ENCODE measurements at places on chromosomes 4 and X.

DNA sequence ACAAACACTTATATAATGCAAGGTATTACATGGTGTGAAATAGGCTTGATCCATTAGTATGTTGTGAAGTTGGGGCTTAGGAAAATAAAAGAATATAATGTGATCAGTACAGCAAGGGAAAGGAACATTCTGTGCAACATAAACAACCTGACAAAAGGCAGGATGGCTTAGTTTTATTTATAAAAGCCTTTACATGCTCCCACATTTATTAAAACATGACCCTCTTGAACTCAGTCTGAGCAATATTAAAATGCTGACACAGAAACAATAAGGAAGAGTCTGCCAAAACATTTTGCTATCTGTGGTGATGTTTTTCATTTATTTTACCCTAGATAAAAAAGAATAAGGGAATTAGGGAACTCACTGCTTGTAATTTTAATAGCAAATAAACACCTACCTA lies 519.7 kb downstream of the PCDH7 start:
- no peak for DNase-seq

DNA sequence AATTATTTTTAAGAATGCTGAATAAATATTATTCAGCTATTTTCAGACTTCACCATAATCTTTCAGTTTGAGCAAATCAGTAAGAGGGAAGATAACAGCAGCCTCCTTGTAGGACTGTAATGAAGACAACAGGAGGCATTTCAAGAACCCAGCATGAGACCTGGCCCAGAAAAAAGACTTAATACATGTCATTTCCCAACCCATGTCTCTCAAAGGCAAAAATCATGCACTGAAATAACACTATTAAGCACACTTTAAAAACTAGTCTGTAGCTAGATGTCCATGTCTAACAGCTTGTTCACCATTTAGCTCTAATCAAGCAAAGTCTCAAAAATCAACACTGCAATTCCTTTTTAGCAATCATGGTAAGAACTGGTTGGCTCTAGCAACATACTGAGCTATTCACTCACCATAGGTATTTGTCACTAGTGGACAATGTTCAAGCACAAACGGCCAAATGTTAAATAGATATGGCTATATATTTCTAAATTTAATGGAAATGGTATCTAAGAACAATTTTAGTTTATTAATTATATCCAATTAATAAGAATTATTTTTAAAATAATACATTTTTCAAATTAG lies 109.9 kb downstream of the WDFY3 start:
- no peak for DNase-seq

DNA sequence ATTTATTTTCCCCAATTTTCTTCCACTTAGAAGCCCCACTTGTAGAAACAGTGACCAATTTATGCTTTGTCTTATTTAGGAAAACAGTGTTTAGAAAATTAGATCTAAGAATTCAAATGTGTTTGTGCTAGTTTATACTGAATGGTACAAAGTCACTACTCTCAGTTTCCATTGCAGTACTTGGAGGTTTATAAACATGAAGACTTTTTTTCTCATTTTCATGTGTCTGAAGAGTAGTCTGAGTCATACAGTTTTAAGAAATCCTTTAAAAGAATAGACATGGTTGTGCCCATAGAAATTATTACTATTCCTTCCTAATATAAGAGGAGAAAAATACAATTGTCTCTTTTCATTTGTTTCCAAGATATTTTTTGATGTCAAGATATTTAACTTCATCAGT lies 458.7 kb downstream of the NAF1 start:
- no peak for DNase-seq

GRCh38 chr4:31366041-31366440 lies 645.9 kb downstream of the PCDH7 start:
- no peak for DNase-seq

- no peak for DNase-seq
Measured at GRCh38 chr4:82773057-82773456, 25.5 kb downstream of the SCD5 start.

GRCh38 chr4:7787681-7788141 lies 151.9 kb downstream of the AFAP1 start:
- DNase-seq = no peak

GRCh38 chrX:151384807-151385206 lies 12.2 kb upstream of the VMA21 start:
- no peak for DNase-seq

DNA sequence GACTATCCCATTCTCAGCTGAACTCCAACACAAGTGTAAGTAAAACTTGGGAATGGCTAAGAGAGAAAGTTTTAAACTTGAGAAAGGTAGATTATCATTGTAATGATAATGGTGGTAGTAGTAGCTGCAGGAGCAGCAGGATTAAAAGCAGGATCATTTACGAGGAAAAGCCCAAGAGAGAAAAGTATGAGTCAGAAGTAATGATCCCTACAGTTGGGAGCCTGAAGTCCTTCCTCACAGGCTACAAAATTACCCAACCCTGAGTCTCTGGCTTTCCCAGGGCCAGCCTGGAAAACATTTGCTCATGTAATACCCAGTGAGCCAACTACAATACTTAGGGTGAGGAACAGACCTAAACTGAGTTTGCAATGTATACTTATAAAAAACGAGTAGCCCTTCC lies 4.4 kb upstream of the PRDM8 start:
- DNase-seq = no peak

DNA sequence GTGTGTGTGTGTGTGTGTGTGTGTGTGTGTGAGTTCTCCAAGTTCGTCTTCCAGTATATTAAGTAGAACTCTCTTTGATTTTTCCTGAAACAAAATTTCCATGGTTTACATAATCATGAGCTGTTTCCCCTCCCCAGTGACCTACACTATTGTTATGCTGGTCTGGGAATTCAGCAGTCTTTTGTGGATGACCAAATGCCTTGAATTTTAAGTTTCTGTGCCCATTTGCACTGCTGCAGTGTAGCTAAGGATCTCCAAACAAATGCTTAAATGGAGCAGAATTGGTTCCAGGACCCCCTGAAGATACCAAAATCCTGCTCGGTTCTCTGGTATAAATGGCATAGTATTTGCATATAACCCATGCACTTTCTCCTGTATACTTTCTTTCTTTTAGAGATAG lies 77.2 kb upstream of the SLC34A2 start:
- DNase-seq = no peak

GRCh38 chrX:98068024-98068580 lies 1184.4 kb downstream of the RPA4 start:
- DNase-seq = no peak

GRCh38 chr4:28149762-28150161 lies 1289.1 kb downstream of the STIM2 start:
- DNase-seq = no peak

DNA sequence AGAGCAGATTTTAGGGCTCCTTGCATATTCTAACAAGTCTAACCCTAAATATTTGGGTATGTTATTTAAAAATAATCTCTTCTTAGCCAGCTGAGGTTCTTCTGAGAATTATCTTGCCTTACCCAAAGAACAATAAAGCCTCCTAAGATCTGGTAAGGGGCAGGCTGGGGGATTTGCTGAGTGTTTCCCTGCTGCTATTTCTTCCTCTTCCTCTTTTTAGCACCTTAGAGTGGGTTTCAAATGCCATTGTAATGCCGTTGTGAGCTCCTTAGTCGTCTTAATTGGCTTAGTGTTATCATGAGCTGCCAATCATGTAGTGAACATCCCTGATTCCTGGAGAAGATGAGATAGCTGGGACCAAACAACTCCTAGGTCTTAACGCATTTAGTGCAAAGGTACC lies 15.4 kb downstream of the STOX2 start:
- DNase-seq = no peak

- DNase-seq = no peak
Measured at GRCh38 chrX:48976086-48976485, 4.4 kb upstream of the KCND1 start.

DNA sequence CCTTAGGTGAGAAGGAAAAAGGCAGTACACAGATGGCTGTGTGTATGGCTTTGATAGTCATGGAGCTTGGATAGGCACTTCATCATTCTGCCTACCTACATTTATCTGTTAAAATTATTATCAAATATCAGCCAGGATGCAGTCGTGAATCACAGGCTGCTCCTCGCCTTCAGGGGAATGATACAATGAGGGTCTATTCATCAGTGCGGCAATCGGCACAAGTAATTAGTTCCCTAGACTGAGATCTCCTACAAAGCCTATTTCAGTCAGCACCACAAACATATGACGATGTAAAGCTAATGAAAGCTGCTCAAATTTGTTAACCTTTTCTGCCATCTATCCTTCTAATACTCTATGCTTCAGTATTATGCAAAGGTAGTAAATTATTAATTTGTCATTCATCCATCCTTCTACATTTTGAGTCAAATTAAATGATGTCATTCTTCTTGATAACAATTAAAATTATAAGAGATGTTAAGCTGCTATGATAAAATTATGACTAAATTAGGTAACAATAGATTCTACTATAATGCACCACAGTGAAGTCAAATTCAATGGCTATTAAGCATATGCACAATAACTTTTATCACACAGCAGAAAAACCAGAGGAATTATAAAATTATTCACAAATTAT lies 19.0 kb downstream of the MAB21L2 start:
- DNase-seq = no peak

GRCh38 chr4:132955146-132955545 lies 193.9 kb upstream of the PCDH10 start:
- DNase-seq = no peak

- no peak for DNase-seq
Measured at GRCh38 chr4:98937986-98938720, 9.2 kb upstream of the EIF4E start.

DNA sequence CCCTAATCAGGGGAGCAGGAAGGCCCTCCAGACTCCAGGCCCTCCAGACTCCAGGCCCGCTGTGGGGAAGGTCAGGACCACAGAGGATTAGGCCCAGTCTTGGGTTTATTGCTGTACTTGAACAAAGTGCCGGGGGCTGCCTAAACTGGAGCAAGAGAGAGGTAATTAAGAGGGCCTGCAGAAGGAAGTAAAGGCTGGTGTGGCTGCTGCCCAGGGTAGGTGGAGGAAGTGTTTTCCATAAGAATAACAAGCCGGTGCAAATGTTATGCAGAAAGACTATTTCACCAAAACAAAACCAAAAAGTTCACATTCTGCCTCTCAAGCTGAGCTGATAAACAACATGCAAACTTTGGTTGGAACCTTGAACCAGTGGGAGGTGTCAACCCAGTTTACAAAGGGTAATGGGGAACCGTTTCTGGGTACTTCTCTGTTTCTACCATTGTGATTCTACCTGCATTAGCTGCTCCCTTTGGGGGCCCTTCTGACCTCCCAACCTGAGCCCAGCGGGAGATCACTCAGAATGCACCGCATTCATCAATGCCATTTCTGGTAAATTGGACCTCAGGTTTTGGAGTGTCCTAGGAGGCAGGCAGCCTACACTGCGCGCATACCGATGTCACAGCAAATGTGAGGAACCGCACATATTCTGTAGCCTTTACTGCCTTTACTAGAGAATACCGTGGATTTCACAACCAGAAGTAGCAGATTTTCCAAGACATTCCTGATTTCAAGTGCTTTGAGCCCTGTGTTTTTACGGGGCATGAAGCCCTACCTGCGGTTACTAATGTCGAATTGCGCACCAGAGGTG lies 59.7 kb upstream of the BCOR start:
- DNase-seq = no peak

GRCh38 chr4:10063544-10064300 lies 42.4 kb upstream of the SLC2A9 start:
- no peak for DNase-seq

DNA sequence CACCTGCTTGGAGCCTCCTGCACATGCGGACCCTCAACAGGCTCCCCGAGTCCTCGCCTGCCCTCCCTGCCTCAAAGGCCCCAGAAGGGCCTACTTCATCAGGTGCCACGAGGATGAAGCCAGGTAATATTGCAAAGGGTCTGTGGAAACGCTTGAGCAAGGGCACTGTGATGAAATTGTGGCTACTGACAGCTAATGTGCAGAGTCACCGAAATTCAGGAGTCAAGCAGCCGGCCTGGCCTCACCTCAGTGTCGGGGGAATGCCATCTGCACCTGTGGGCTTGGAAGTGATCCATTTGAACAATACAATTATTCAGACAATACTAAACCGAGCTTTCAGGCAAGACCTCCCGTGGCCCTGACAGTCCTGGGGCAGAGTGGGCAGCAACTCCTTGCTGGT lies 3.1 kb upstream of the FGFR3 start:
- no peak for DNase-seq

DNA sequence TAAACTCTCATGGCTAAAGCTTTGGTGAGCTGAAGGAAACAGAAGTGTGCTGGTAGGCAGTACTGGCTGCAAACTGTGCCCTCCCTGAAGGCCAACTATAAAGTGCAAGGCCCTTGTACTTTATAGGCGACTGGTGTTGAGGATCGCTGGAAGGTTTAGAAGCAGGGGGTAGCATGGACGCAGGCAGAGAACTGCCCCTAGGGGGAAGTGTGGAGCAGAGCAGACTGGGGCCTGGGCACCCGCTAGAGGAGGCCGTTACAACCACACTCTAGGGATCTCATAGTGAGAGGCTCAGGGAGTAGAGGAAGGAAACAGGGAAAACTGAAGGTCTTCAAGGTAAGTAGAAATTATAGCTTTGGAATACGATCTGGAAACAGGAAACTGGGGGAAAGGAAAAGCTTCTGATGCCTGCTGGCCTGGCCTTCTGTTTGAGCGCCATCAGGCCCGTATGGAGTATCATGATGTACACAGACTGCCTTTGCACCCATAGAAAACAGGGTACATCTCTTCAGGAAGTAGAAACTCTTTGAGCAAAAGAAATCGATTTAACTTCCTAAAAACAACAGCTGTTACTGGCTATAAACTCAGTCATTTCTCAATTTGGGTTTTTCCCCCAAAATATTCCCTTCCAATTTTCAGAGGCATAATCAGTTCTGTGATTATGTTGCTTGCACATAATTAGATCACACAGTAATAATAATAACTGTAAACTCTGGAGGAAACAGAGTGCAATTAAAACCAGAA lies 23.9 kb upstream of the TMSB4X start:
- DNase-seq = no peak

DNA sequence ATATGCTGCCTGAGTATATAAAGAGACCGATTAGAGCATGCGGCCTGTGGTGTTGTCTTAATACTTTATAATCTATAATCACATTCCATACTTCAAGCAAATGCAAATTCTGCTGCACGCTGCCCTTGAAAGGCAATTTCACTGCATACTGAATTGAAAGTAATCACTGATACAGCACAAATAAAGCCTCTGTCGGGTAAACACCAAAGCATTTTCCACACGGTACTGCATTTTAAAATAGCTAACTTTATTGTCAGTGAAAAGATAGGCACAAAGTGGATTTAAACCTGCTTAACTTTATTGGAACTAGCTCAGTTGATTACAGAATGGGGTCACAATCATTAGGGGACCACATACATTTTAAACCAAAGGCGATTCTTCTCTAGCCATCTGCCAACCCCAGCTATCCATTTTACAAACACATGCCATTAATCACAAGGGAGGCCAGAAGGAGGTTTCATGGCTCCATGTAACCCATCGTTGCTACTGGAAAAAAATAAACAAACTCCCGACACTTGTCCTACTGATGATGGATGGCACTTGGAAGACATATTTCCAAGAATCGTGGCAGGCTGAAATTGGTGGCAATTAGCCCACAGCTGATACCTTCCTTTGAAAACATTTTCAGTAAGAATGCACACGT lies 65.9 kb downstream of the AMOT start:
- DNase-seq = no peak

DNA sequence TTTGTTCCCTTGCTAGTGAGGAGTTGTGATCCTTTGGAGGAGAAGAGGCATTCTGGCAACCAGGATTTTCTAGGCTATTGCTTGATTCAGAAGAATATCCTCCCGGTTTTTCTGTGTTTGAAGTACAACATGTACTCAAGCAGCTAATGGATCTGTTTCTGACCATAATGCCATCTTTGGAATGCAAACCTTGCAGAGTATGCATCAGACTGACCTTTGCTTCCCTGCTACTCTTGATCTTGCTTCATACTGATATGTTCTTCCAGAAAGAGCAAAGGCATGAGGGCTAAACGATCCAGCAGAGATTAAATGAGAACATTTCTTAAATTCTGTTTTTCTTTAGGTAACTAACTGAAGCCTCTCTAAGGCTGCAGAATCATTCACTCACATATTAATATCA lies 265.4 kb upstream of the SLC7A11 start:
- DNase-seq = no peak
